Stimulated activated CD8-positive, alpha-beta memory T cell treated with anti-CD3 and anti-CD28 coated beads, Interleukin-15, amount 100 ng/mL, for 24 hours (primary cell): ENCODE measurements at places on chromosomes 5 and 9.

GRCh38 chr5:148986636-148987035, 76.2 kb downstream of the SH3TC2 start:
- DNase-seq, result no peak

GRCh38 chr9:126337729-126338372, 11.2 kb downstream of the MVB12B start:
- no peak for DNase-seq

DNA sequence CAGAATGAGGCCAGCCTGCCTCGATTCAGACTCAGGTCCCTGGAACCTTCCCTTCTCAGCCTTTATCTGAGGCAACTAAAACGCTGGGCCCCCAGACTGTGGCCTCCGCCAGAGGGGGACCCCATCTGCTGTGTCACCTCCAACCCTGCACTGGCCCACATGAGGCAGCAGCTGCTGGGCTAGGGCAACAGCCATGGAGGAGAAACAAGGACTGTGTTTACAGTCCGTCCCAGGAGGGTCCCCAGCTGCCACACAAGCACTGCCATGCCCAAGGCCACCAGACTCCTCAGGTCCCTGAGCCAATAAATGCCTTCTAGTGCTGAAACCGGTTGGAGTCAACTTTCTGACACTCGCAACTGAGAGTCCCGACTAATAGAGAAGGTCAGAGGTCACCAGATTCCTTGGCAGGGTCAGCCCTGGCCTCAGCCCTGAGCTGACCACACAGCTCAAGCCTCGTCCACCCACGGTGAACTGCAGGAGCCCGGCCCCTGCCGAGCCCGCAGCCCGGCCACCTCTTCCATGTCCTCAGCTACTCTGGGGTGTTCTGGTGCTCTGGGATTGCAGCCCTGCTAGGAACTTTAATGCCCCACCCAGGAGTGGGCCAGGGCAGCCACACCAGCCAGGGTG, 77.0 kb downstream of the ZNF354C start:
- no peak for DNase-seq

- no peak for DNase-seq
Measured at GRCh38 chr5:62509806-62510205, 68.8 kb upstream of the LRRC70 start.

DNA sequence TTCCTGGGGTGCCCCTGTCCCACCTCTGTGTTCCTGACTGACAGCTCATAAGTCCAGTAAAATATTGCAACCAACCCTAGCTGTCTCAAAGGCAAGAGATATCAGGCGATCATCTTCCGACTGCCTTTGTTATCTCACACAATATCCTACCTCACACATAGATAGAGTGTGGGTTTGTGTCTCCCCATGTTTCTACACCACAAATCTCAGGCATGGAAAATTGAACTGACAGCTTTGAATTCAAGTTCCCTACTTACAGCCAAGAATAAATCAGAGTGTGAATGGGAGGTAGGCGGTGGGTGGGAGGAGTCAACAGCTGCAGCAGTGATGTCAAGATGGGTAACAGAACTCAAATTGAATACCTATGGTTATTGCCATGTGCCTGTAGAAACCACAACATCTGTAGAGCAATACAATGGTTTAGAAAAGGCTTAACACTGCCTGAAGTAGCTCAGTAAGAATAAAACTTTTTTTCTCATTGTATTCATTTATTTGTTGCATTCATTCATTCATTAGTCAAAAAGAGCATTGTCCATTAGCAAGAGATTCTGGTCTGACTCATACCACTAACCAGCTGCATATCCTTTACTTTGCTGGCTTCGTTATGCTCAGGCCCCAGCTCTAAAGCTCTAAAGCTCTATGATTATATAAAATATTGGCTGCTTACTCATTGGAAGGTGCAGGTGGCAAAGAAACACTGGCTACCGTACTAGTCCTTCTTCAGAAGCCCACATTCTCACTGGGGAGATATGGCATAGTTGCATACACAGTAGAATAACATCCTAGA, 108.2 kb upstream of the DMAC1 start:
- DNase-seq, result no peak
